Endothelial cell (in vitro differentiated cells): ENCODE measurements at places on chromosomes 1 and 21.

DNA sequence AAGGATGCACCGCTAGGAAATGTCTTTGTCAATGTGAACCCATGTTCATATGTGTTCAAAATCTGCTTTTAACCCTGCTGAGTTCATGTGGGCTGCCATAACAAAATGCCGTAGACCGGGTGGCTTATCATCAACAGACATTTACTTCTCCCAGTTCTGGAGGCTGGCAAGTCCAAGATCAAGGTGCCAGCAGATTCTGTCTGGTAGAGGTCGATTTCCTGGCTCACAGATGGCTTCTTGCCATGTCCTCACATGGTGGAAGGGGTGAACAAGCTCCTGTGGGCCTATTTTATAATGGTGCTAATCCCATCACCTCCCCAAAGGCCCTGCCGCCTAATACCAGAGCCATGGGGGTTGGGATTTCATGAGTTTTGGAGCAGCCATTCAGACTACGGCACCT, 4.6 kb upstream of the CDCP2 start:
- DNase-seq = no peak

GRCh38 chr1:175095978-175096607, 28.5 kb downstream of the TNN start:
- DNase-seq = no peak

DNA sequence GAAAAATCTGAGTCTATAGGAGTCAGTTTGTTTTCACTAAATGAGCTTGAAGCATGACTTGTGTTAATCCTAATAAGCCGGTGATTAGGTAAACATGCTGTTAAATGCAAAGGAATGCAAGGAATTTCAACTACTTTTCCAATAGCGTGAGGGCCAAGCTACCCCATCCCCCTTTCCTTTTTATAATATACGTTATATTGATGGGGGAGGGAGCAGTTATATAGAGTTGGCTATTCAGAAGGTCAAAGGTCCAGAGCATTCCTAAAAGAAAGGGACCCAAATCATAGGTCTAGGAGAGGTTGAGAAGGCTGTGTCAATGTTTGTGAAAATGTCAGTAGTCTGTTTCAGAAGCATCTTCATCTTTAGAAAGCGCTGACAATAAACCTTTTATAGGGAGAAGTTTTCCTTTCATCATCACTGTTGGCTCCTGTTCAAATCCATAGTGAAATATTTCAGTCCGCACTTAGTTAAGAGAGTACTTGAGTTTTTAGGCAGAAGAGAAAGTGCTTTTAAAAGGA, 3.8 kb downstream of the CCN1 start:
- DNase-seq = no peak

GRCh38 chr1:25111706-25112105, 120.6 kb downstream of the SYF2 start:
- DNase-seq = no peak

GRCh38 chr1:197776351-197777105, 1.2 kb upstream of the DENND1B start:
- DNase-seq = no peak

DNA sequence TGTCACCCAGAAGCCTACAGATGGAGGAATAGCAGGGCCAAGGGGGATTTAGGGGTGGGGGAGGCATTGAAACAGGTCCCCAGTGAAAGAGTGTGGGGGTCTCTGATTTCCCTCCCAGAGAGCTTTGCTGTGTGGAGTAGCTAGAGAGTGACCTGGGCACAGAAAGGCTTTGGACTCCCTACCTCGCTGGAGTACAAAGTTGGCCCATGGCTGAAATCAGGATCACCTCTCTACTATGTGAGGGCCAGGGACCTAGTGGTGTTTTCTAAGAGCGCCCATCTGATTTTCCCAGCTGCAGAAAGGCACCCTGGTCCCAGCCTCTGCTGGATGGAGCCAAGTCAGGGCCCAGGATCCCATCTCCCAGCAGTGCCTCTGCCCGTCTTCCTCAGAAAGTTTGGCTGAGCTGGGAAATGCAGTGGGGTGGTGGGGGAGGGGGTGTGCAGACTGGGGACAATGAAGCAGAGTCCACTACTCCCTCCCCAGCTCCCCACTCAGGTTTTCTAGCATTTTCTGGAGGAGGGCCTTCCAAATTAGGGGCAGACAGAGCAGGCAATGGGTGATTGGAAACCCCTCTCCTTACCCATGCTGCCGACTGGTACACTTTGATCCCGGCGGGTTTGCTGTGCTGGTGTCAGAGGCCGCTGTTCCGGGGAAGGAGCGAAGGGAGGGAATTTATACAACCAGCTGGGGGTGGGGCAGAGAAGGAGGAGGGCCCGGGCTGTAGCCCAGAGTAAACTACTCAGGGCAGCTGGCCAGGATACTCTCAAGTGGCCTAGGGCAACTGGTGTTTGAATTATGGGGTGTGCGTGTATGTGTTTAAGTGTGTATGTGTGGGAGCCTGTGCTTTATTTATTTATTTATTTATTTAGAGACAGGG, at the start of gene SELENBP1:
Gene SELENBP1 (minus strand): TSS at position 648 of the 877 bp plus-strand sequence. CDS start 64 bp downstream, at position 584.
- peak; percentile 37 for DNase-seq

GRCh38 chr1:240190881-240191401, 99.3 kb downstream of the FMN2 start:
- DNase-seq = no peak

DNA sequence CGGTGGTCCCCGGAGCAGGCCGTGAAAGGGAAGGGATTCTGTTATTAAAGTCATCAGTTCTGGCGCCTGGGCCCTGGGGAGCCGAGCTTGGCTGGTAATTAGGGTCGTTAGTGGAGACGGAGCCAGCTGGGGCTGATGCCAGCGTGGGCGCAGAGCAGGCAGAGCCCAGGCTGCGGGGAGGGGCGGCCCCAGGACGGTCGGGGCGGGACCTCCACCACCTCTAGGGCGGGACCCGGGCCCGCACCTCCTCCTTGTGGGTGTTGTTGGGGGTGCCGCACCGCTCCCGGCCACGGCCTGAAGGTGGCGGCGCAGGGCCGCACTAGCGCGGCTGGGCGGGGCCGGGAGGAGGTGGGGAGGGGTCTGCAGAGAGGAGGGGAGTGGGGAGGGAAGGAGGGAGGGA, 470.6 kb downstream of the PTPRU start:
- DNase-seq = peak; percentile 67

- DNase-seq = no peak
Measured at GRCh38 chr1:93993731-93994130, 84.5 kb upstream of the GCLM start.

GRCh38 chr1:13725714-13726175, 25.8 kb downstream of the PRDM2 start:
- peak; percentile 43 for DNase-seq

DNA sequence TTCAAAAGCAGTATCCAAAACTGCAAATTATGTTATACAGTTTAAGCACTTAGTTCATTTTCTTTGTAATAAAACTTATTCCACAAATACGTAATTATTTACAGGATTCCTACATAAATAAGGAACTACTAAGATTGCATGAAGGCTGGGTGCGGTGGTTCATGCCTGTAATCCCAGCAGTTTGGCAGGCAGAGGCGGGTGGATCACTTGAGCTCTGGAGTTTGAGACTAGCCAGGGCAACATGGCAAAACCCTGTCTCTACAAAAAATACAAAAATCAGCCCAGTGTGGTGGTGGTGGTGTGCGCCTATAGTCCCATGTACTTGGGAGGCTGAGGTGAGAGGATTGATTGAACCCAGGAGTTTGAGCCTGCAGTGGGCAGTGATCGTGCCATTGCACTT, 69.3 kb downstream of the POU2F1 start:
- DNase-seq = no peak

GRCh38 chr1:43452789-43453441, 816 bp downstream of the HYI start:
- DNase-seq = no peak

DNA sequence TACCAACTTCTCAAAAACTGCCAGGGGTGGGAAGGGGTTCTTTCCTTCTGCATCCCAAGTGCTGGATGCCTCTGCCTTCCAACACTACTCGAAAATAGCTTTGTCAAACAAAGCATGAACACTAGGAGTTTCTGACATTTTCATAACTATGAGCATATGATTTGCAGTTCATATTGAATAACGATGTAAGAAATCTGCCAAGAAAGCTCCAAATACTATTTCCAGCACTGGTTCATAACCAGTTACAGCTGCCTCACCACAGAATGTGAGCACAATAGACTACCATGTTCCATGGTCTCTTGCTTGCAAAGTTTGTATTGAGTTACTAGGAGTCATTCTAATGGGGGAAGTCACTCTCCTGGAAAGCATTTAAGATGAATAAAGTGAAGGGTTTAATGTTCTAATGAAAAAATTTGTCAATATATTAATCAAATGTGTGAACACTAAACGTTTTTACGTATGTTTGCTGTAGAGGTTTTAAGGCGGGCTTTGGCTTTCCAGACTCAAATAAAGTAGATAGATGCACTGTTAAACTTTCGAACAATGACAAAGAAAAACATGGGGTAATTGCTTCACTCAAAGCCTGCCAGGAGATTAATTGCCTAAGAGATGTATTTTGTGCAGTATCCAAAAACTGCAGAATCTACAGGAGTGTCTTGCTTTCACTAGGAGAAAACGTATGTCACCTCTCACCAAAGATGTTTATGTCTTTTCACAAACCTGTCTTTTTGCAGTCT, 78.6 kb upstream of the UBE2U start:
- no peak for DNase-seq

- no peak for DNase-seq
Measured at GRCh38 chr1:118202076-118202608, 17.1 kb upstream of the SPAG17 start.

- DNase-seq = no peak
Measured at GRCh38 chr1:242416657-242417056, 107.8 kb downstream of the PLD5 start.
